A549 treated with GW870086 at 1 μM for 4 hours (cell line): ENCODE measurements at places on chromosomes 11 and 22. TPM values are rescaled to one million over a fixed set of nuclear protein-coding genes. Genes with fewer than 3 reads are reported as not detected.

Gene BATF2
- total RNA-seq = 0.61 to 1.3 TPM (median 0.67 TPM) in 5 replicates

Gene TEAD1
- 46.7 to 84.1 TPM (median 73.9 TPM) in 5 replicates for total RNA-seq

Gene MPPED2
- total RNA-seq = not detected in 5 replicates

Gene POU2AF3
- total RNA-seq = 0.37 to 1.0 TPM (median 0.81 TPM) in 5 replicates

Gene DEFB131B
- not detected in 5 replicates for total RNA-seq
